ENCODE measurements at places on chromosomes 12 and 14.

- no peak for DNase-seq
Observed at GRCh38 chr12:122094735-122095631, 16.4 kb downstream of the MLXIP start.

- DNase-seq: no peak
Observed at GRCh38 chr12:57029457-57029856, 13.1 kb upstream of the TAC3 start.

DNA sequence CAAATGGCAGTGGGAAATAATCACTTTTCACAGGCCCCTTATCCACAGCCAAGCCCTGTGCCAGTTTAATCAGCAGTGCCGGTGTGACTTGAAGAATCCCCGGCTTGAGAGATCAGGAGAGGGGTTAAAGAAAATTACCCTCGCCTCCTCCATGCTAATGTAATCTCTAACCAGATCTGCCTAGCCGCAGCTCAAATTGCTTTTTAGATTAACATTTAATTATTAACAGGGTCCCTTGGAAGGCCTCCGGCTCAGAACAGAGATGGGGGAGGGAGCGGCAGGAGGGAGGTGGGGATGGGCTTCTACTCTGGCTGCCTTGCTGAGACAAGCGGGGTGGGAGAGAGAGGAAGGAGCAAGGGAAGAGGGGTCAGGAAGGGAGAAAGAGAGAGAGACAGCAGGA, 24.0 kb downstream of the FAM222A start:
- peak; percentile 52 for DNase-seq

GRCh38 chr12:109946505-109946904, 46.4 kb downstream of the TCHP start:
- peak; percentile 29 for DNase-seq

DNA sequence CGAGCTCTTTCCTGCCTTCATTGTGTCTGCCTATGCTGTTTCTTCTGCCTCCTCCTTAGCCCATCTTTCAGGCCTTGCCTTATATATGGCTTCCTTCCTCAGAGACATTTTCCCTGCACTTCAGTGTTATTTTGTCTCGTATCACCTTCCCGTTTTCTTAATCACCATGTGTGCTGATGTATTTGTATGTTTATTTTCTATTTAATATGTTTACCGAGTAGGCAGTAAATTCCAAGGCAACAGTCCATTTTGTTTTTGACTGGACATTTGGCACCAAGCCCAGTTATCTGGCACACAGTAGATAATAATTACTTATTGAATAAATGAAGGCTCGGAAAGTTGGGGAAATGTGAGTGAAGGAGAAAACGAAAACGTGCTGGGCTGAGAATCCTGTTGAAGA, 4.6 kb upstream of the POU6F1 start:
- DNase-seq: no peak

DNA sequence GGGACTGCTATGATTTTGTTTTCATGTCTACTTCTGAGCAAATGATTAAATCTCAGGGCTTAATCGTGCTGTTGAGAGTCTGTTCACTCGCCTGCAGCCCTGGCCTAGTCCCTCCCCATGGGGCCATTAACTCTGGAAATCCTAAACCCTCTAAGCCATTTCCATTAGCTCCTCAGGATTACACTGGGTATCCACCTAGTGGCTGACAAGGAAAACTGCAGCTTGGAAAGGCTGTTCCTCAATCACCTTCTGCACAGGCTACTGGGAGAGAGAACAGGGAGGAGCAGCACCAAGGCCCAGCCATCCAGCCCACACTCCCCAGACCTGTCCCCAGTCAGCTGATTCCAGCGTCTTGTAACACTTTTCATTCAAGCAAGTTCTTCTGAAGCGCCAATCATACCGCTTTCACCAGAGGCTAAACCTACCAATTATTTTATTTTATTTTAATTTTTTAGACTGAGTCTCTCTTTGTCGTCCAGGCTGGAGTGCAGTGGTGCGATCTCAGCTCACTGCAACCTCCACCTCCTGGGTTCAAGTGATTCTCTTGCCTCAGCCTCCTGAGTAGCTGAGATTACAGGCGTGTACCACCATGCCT, 48.7 kb downstream of the NEUROD4 start:
- peak; percentile 38 for DNase-seq

- no peak for DNase-seq
Observed at GRCh38 chr14:49808780-49809179, 40.8 kb downstream of the KLHDC2 start.

- DNase-seq: no peak
Observed at GRCh38 chr14:71225113-71225512, 317.9 kb downstream of the PCNX1 start.

DNA sequence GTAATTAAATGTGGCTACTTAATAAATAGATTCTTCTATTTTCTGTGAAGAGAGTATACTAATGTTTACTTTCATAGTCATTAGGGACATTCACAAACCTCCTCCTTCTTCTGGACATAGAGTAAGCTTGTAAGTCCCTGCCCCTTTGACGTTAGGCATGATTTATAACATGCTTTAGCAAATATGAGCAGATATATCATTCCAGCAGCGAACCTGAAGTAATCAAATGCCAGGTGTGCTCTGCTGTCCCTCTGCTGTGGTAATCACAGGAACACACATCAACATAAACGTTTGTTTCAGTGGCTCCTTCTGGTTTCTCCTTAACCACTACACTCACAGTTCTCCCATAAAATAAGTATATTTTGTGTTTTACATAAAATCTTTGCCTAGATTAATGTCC, 961.8 kb downstream of the FLRT2 start:
- DNase-seq: no peak

DNA sequence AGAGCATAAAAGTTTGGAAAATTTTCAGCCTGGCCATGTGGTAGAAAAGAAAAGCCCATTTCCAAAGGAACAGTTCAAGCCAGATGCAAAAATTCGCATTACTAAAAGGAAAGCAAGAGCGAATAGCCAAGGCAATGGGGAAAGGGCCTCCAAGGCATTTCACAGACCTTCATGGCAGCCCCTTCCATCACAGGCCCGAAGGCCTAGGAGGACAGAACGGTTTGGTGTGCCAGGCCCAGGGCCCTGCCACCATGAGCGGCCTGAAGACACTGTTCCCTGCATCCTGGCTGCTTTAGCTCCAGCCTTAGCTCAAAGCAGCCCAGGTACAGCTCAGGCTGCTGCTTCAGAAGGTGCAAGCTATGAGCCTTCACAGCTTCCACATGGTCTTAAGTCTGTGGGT, 243.5 kb downstream of the PCNX1 start:
- no peak for DNase-seq

- no peak for DNase-seq
Observed at GRCh38 chr12:14362352-14362751, 3.1 kb upstream of the ATF7IP start.

DNA sequence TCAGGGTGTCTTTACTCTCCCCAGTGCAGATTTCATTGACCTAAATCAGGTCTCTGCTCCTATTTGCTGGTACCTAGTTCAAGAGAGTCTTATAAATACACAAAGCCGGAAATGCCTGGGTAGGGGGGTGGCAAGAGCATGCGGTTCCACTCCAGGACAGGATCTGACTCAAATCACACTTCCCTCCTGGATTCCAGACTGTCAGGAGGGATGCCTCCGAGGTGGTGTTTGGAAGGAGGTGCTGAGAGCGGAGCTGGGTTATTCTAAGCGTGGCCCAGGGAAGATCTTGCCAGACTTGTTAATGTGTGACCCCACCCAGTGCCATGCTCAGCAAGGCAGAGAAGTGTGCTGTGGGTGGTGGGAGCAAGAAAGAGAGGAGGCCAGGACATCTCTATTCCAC, 49.8 kb downstream of the B4GALNT3 start:
- DNase-seq: peak; percentile 23

GRCh38 chr14:52402812-52403526, 88.9 kb downstream of the PTGER2 start:
- no peak for DNase-seq

DNA sequence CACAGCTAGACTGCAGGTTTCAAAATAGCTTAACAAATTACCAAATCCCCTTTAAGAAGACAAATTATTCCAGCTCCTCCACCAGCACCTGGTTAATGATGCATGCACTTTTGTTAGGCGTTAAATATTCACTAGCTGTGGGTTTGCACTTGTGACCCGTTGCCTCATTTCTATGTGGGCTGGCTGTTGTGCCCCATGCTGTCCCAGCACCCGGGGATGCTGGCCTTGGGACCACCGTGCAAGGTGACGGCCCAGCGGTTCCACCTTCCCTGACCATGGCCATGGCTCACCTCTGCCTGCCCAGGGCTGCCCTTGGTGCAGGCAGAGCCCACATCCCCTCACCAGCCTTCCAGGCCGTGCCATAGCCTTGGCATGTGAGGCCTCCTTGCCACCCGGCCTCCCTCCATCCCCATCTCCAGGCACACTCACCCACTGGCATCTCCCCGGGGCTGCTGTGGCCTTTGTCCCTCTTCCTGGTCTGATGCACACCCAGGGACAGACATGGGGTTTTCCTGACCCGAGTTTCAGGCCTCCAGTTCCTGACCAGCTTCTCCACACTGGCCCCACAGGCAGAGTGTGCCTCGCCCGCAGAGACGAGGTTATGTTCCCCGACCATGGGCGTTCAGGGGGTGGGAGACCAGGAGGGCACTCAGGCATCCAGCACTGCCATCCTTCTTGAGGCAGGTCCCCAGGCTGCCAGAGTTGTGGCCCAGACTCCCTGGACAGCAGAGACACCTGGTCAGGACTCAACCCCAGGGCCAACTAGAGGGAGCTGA, 20.3 kb upstream of the C14orf180 start:
- DNase-seq: peak; percentile 12

GRCh38 chr12:18888047-18888446, 150.1 kb downstream of the CAPZA3 start:
- no peak for DNase-seq

GRCh38 chr12:105445649-105446048, 115.2 kb downstream of the C12orf75 start:
- peak; percentile 88 for DNase-seq

- DNase-seq: no peak
Observed at GRCh38 chr12:112179916-112180315, 54.6 kb downstream of the TRAFD1 start.

DNA sequence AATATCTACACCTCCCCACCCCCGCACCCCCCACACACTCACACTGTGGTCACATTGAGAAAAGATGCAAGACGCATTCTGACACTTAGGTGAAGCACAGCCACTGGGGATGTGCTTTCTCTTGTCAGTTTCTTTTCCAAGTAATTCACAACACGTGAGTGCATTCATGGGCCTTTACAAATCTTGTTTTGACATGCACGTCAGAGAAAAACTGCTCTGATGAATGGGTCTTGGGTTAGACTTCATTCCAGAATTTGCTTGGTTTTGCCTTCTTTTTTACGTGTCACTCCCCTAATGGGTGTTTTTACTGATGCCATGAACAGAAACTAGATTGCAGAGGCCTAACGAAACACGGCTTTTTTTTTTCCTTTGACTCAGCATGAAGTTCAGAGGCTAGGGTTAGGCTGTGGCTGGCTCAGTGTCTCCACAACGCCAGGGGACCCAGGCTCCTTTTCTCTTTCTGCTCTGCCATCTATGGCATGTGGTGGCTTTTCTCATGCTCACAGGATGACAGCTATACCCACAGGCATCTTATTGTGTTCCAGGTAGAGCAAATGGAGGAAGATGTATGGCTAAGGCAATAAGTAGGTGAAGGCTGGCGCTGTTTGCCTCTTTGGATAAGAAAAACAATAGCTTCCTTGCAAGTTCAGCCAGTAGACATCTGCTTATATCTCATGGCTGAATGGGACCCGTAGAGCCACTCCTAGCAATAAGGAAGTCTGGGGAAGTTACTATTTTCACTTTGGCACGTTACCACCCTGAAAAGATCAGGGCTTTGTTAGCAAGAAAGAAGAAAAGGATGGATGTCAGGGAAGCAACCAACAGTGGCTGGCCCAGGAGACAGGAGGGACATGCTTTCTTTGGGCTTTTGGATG, 253.3 kb downstream of the SLC15A4 start:
- DNase-seq: no peak

DNA sequence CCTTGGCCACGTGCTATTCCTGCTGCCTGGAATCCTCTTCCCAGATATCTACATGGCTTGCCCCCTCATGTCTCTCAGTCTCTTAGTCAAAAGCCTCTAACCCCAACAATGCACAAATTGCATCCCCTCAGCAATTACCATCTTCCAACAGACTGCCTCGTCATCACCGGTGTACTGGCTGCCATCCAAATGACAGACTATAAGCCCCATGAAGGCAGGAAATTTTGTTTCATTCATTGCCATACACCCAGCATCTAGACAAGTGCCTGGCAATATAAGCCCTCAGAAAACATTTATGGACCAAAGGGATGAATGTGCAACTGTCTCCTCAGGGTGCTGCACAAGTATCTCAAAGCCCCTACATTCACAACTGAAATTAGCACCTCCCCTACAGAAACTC, 5.8 kb downstream of the GLT8D2 start:
- no peak for DNase-seq

DNA sequence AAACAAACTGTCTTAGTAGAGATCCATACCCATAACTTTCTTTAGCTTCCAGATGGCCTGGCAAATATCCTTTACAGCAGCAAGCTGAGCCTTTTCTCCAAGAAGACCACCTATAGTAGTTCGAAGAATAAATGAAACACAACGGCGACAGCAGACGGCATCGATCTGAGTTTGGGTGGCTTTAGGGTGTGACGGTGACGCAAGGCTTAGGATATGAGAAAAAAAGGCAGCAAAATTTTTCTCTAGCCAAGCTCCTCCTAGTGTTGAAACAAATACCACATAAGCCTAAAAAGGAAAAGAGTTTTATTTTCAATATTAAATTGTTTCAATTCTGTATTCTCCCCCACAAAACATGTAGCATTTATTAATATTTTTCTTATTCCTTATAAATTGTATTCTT, 33.3 kb downstream of the HEATR5A start:
- no peak for DNase-seq

- DNase-seq: peak; percentile 66
Observed at GRCh38 chr14:105093431-105094192, 28.4 kb upstream of the GPR132 start.

Data from kidney glomerular epithelial cell (primary cell).